ENCODE measurements at places on chromosomes 3 and 15.

GRCh38 chr3:28294667-28295413 is 53.4 kb downstream of the CMC1 start:
- DNase-seq: no peak

GRCh38 chr3:107238787-107239186 is 138.5 kb upstream of the CCDC54 start:
- no peak for DNase-seq

DNA sequence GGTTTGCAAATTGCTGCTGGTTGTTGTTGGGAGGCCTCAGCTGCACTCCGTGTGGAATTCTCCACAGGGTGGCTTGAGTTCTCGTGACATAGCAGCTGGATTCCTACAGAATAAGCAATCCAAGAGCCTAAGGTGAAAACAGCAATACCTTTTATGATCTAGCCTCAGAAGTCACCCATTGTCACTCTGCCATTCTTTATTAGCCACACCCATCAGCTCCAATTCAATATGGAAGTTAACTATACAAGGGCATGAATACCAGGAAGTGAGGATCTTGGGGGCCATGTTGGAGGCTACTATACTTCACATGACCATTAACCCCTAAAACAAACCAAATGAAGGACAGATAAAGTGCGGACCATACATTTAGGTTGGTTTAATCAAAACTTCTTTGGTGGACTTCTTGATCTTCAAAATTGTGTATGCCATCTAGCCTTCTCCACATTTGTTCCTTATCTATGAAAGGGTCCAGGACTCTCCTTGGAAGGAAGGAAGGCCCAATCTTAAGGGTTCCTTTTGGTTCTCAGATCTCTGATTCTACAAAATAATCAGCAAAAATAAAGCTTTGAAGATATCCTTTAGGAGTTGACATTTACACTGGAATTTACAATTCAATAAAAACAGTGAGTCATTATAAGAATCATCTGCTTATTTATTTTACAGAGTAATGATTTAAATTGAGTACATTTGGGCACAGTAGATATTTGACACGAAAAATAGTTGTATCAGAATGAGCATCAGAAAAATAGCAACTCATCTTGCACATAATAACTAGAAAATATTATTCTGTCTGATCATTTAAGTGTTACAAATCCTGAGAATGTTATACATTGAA is 21.5 kb downstream of the CIAO2A start:
- DNase-seq: no peak

- no peak for DNase-seq
Observed at GRCh38 chr3:124438813-124439212, 291.4 kb upstream of the UMPS start.

DNA sequence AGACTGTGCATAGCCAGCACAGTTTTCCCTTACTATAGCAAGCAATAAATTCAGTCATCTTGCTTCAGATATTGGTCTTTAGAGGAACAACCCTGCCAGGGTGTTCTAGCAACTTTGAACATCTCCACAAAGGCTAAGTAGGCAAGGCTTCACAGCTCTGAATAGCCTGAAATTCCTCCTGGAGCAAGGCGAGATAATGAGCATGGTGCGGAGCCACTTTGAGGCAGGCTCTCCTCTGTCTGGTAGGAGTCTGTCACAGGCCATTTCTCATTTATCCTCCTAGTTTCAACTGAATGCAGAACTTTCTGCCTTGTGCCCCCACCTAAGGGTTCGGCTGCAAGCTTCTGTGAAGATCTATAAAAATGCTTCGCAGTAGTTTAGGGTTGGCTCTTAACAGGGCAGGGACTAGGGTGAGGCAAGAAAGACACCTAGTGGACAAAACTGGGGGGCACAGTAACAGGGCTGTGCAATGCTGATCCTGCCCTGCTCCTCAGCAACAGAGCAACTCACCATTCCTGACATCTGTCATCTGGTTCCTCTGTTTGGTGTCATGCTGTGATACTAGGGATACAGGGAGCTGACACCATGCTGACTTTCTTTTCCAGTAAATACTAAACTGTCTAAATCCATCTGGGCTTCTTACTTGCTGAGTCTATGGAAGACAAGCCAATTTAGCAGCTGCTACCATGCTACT is 16.6 kb upstream of the EHHADH start:
- no peak for DNase-seq

Measured in H54 (cell line).